ENCODE measurements at places on chromosomes 5 and 9.

- DNase-seq: no peak
These were observed 2384.6 kb upstream of the WWC1 start for GRCh38 chr5:165906871-165907270.

DNA sequence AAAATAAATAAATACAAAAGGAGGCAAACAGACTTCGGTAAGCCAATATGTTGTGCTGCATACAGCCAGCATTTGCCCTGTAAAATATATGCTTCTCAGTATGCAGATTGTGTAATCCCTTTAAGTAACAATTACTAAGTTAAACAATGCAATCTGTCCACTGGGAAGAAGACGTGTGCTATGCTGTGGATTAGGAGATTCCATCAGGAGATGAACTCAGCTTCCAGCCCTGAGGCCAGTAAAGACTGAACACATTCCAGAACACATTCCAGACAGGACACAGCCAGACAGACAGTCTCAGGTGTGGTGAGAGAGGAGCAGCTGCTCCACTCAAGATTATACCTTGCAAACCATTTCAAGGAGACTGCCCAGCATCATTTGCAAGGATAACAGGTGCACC, 97.8 kb downstream of the MPDZ start:
- no peak for DNase-seq

DNA sequence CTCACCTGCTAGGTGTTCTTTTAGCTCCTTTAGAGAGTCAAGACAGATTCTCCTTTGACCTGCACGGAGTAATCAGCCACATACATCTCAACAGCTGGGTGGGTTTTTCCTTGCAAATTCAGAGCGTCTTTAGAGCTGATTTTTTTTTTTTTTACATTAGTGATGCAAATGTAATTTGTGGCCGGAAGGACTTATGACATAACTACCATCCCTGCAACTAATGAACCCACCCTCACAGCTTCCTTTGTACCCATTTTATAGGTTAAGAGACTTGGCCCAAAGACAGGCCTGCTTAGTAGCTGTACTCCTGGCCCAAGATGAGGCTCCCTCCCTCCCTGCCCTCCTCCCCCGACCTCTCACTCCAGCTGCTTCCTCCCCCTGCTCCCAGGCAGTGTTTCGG, 69.9 kb upstream of the NIPAL4 start:
- no peak for DNase-seq

- no peak for DNase-seq
These were observed 138.0 kb downstream of the ENC1 start for GRCh38 chr5:74502479-74502950.

DNA sequence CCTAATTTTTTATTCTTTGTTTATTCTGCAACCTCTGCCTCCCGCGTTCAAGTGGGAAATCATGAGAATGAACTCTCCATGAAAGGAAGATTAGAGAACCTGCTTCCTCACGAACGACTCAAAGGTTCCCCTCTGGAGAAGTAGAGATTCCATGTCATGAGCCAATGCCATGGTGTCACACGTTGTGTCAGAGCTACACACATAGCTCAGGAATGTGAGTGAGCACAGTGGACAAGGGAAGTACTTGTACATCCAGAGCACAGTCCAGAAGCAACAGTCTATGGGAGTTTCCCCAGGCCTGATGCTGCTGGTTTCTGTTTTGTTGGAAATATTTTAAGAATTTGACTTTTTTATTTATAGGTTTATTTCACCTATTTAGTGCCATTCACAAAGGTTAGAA, 26.8 kb upstream of the PPP2CA start:
- no peak for DNase-seq

GRCh38 chr9:128099231-128099931, 28.1 kb downstream of the PTGES2 start:
- no peak for DNase-seq

GRCh38 chr5:176536132-176536901, 885 bp downstream of the RNF44 start:
- DNase-seq: peak; percentile 55

DNA sequence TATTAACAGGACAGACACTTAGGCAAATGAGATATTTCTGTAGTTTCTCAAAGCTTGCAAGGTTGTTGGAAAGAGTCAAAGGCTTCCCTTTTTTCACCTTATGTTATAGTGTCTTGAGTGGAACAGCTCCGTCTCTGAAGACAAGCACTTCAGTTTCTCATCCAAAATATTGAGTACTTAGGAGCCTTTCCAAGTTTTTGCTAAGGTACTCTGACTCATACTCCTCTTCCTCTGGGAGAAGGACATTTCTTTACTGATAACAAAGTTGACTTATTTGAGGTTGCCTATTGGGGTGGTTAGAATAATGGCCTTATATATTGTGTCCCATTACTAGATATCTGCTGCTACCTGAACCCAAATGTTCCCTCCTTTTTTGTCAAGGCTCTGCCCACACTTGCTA, 869.6 kb downstream of the MAT2B start:
- no peak for DNase-seq

- DNase-seq: no peak
These were observed 83.0 kb upstream of the FCN1 start for GRCh38 chr9:135000647-135001245.

DNA sequence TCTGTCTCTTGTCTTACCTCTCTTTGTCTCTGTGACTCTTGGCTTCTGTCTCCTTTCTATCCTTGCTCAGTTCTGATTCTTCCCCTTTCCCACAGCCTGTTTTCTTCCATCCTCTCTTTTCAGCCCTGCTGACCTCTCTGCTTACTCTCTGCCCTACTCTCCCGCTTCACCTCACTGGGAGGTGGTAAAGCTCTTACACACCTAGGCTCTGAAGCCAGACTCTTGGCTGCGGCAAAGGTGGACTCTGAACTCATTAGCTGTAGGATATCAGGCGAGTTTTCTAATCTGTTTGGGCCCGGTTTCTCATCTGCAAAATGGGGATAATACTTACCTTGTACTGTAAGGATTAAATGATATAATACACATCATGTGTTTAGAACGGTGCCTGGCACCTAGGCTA, 11.1 kb downstream of the PCDH1 start:
- no peak for DNase-seq

GRCh38 chr5:124801551-124801950, 55.1 kb upstream of the ZNF608 start:
- no peak for DNase-seq

DNA sequence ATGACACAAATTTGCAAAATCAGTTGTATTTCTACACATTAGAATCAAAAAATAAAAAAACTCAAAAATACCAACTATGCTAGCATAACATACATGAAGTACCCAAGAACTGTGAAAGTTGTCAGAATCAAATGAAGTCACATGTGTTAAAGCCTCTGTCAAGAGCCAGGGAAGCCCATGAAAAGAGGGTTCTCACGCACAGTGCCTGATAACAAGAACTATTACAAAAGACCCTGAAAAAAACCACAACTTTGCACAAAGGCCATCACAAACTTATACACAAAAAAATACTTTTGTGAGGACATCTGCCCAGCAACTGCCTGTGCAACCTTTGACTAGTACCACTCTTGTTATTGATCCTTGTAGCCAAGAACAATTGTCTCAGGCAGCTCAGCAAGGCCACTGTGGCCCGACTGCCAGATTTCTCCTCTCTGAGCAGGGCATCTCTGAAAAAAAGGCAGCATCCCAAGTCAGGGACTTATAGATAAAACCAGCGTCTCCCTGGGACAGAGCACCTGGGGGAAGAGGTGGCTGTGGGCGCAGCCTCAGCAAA, 28.9 kb upstream of the HNRNPA0 start:
- no peak for DNase-seq

DNA sequence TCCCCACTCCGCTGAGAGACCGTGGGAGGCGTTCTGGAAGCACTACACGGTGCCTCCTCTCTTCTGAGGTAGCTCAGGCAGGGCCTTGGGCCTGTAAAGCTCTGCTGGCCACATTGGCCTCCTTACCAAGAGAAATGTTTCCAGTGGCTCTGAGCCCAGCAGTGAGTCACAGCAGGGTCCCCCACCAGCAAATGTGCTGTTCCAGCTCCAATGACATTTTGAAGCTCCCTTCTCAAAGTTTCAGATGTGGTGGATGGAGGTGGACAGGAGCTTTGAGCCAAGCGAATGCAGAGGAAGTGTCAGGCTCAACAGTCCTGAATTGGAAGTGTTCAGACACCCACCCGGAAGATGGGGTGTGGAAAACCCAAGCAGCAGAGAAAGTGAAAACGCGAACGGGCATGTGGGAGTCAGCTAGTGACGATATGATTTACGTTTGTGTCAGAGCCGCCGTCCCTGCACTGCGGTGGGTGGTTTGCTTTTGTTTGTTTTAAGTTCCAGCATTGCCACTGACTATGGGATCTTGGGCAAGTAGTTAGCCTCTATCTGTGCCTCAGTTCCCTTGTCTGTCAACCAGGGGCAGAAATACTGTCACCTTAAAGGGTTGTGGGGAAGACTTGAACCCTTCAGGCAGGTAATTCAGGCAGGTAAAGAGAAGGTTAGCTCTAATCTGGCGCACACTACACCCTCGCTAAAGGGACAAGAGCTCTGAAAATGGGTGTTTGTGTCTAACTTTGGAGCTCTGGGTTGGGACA, 38.2 kb downstream of the C5orf15 start:
- peak; percentile 30 for DNase-seq

GRCh38 chr5:16603701-16604100, 13.1 kb downstream of the RETREG1 start:
- DNase-seq: no peak

DNA sequence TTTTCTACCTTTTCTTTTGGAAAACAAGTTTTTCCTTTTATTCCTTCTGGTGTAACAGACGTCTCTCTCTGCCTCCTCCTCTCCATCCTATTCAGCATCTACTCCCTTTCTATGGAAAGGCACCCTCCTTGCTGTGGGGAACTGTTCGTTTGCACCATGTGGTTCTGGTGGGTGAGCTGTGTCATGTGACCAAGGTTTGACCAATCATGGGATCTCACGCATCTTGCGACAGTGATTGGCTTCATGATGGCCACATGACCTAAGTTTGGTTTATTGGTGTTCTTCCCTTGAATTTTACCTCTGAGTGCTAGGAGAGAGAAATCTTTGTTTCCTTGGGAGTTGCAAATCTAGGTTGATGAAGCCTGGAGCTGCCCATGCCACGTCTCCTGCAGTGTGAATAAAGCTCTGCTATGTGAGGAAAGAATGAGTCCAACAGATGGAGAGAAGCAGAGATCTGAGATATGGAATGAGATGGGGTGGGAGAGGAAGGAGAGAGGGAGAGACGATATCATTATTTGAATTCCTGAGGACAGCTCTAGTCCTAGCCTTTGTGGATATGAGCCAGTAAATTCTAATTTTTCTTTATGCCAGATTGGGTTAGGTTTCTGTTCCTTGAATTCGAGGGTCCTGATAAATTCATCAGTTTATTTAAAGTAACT, 178.8 kb upstream of the IL12B start:
- no peak for DNase-seq

GRCh38 chr5:66958980-66959641, 237.5 kb downstream of the CD180 start:
- no peak for DNase-seq

GRCh38 chr5:73605223-73606087, 20.5 kb upstream of the ARHGEF28 start:
- DNase-seq: no peak

DNA sequence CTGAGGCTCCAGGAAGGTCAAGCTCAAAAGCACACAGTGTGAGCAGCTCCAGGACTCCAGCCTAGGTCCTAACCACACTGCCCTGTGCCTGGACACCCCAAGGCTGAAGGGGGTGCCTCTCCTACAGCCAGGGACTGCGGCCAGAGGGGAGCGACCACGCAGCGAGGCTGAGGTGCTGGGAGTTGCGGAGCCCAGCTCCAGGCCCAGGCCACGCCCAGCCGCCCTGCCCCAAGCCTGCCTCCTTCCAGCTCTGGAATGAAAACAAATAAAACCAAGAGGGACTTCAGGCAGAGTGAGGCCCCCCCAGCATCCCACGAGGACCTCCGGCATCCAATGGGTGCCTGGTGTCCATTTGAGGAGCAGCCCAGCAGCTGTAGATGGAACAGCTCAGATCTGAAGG, 15.2 kb downstream of the VAV2 start:
- DNase-seq: no peak

DNA sequence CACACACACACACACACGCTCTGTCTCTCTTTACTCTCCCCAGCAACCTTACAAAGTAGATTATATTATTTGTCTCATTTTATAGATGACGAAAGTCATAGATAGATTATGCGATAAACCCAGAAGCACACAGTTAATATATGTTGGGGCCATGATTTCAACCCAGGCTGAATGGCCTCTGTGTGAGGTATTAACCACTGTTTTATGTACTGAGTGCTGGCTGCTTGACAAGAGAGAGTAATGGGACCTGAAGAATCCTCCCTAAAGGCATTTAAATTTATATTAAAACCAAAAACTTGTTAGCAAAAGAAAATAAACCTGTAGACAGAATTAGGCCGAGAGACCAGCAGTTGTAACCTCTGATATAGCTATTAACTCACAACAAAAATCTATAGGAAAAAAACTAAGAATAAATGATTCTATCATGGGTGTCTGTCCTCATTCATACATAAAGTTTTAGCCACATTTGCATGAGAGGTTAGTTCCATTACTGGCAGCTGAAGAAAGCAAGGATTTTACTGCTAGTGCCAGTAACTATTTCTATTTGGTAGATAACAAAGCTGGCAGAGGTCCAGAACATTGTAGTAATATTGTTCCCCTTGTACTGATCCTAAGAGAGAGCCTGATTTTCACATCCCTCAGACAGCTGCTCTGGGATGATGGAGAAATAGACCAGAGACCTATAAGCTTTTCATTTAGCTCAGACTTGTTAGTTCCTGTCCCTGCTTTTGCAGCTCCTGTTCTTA, 250.9 kb downstream of the ADGRV1 start:
- no peak for DNase-seq

- no peak for DNase-seq
These were observed 52.5 kb downstream of the ECPAS start for GRCh38 chr9:111431684-111432083.

Measured in memory B cell (primary cell).